ENCODE measurements at places on chromosomes 4 and X.

- peak; percentile 22 for DNase-seq
Observed at GRCh38 chrX:29397506-29397905, 810.3 kb downstream of the IL1RAPL1 start.

GRCh38 chr4:30002341-30002740 lies 717.8 kb upstream of the PCDH7 start:
- DNase-seq = no peak

DNA sequence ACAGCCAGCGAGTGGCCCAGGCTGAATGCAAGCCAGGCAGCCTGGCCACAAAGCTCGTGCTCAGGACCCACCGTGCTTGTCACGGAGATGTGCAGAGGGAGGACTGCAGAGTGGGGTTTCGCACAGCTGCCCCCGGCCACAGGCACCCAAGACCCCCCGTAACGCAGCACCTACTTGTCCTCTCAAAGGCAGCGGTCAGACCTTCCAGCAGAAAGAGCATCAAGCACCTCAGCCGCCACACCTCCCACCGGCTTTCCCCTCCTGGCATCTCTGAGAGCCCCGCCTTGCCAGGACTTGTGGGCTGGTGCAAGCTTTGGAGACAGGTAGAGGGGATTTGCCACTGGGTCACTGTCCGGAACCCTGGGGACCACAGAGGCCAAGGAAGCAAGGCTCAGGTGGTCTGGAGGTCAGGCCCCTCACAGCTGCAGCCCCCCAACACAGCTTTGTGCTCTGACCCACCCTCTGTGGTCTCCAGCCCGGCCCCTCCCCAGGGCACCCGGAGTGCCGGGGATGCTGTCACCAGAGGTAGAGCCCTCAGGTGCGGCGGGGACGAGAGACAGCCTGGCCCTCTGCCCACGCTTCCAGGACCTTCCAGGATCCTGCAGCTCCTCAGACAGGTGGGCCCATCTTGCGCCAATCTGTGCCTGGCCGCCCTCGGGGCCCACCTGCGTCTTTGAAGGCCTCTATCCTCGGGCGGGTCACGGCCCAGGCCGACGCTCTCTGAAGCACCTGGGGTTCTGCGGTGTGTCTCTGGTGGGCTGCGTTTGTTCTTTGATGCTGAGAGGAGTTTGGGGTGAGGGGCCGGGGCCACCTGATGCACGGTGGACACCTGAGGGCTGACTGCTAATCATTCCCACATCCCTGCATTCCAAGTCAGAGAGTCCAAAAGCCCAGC lies 34.4 kb upstream of the HMX1 start:
- no peak for DNase-seq

DNA sequence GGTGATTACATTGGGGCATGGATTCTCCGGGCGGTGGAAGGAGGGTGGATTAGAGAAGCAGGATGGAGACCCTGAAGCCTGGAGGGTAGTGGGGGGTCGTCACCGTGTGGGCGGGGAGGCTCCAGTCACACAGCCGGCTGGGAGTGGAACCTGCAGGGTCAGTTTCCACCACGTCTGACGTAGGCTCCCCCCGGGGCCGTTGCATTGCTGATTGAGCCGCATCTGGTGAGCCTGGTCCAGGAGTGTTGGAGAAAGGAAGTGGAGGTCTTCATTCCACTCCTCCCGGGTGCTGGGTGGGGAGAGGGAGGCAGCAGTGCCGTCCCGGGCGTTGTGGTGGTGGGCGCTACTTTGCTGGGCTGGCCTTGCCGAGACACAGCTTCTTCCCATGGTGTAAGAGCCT lies 28.1 kb downstream of the TBC1D14 start:
- DNase-seq = no peak

DNA sequence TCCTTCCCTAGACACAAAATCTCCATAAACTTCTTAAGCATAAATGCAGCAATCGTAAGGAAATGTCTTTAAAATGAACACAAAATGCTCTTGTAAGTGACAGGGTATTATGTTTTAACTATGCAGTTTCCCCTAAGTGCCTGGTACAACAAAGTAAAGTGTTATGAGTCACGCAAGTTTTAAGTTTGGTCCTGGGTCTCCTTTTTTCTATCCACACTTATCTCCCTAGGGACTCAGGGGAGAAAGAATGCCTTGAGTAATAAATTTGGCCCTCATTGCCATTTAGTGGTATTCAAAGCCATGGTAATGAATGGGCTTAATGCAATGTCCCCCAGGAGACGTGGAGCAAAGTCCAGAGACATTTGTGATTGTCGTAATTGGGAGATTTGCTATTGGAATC lies 149.1 kb downstream of the MAGEB17 start:
- DNase-seq = peak; percentile 51

- DNase-seq = no peak
Observed at GRCh38 chr4:1237981-1238675, 10.8 kb downstream of the CTBP1 start.

- no peak for DNase-seq
Observed at GRCh38 chr4:65498606-65499005, 171.7 kb downstream of the EPHA5 start.

GRCh38 chr4:117421706-117422105 lies 336.3 kb upstream of the TRAM1L1 start:
- no peak for DNase-seq

- DNase-seq = no peak
Observed at GRCh38 chr4:118767109-118767508, 68.8 kb downstream of the SEC24D start.

DNA sequence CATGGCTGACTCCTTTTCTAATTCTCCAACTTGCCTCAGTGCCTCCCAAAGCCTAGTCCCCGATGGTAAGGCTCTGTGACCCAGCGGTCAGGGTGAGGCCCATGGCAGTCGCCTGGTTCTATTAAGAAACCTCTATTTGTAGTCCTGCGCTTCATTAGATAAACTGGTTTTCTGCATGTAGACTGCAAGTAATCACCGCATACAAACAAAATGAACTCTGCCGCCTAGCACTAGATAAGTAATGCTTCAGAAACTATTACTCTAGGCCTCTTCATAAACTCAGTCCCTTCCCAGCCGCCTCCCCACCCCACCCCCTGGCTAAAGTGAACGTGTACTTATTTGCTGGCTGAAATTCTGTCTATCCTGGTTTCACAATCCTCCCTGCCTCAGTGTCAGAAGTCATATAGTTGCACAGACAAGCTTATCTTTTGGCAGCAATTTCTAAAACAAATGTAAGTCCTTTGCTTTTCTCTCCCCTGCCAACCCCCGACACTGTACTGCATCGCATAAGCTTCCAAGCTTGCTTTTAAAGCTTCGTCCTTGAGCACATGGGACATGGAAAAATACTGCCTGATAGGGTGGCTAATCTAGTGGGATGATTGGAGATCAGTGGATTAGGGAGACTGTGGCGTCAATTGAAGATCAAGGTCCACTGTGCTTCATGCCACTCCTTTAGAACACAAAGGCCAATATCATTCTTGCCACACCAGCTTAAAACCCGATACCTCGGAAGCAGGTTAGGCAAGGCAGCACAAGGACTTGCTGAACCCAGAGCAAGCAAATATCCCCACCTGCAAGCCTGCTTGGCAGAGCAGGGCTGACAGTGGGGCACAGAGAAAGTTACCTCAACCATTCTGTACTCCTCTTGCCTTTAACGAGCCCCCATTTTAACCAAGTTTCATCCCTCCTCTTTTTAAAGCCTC lies 125.8 kb downstream of the IRF2 start:
- DNase-seq = no peak

DNA sequence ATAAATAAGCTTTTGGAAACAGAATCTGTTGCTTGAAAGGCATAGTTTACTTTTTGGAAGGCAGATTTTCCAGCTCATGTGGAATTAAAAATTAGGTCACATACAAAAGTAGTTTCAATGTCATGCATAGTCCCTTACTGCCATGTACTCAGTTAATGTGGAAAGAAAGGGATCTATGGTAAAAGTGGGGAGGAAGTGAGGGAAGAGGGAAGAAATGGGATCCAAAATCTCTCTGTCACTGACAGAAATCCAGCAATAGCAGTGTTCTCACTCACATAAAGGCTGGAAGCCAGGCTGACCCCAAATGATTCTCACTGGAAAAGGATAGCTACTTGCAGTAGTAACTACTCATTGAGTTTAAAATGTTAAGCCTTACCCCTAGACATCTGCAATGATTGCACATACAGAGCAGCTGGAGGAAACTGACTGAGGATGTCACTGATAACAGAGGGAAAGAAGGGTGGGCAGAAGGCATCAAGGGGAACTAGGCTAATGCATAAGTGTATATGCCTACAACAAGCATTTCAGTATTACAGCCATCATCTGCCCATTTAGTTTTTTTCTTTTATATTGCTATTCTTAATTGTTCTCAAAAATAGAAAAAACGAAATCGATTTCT lies 445.6 kb downstream of the FAT4 start:
- DNase-seq = no peak

DNA sequence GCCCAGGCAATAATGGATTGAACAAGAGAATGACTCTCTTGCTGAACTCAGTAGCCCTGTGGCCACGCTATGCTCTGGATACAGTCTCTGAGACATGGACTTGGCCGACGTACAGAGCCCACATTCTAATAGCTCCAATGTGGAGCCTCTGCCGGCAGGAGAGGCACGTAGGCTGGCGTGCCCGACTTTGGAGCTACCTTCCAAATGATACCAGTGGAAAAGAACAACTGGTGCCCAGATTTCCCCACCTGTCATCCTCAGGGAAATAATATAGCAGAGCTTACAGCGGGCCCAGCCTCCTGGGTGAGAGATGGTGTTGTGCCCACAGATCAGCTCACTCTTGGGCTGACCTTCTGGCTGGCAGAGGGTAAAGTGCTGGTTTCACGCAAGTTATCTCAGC lies 10.6 kb downstream of the NDP start:
- no peak for DNase-seq

GRCh38 chrX:152465132-152465531 lies 14.0 kb upstream of the GABRA3 start:
- no peak for DNase-seq

GRCh38 chrX:85977218-85977617 lies 70.1 kb downstream of the CHM start:
- no peak for DNase-seq

- no peak for DNase-seq
Observed at GRCh38 chr4:127249767-127250108, 383.0 kb upstream of the INTU start.
